Stimulated activated CD4-positive, alpha-beta T cell treated with anti-CD3 and anti-CD28 coated beads, Interleukin-4, amount 100 ng/mL, for 4 hours (primary cell): ENCODE measurements at places on chromosomes 11 and 22.

DNA sequence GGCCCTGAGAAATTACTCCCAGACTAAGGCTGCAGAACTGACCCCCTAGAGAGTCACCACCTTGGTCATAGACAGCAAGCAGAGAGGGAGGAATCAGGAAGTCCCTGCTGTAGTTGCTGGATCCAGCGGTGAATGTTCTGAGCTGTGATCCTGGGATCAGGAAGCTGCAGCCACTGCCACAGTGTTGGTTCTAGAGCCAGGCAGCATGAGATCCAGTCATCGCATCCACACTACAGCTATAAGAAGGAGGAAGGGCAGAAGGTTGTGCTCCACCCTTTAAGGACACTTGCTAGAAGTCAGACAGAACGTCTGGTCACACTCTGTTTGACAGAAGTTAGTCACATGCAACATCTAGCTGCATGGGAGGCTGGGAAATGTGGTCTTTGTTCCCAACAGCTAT, 104.7 kb upstream of the OR4B1 start:
- DNase-seq, result no peak

DNA sequence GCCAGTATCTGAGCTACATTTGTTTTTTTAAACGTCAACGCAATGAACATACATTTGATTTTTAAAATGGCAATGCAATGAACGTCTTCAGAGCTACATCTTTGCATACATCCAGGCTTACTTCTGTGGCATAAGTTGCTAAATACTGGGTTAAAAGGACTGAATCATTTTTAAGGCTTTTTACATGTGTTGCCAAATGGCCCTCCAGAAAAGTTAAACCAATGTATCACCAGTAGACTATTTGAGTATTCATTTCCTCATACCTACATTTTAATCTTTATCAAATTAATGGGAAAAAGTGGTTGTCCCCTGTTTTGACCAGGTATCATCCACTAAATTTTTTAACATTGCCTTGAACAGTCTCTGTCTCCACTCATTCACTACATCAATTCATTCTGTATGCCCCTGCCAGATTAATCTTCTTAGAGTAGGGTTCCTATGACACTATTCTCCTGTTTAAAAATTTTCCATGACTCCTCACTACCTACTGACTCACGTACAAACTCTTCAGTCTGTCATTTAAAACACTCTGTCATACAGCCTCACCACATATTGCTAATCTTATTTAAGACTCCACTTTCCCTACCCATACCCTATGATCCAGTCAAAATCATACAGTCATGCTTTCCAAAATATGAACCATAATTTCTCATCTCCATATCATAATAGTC, 12.4 kb upstream of the PRRG4 start:
- no peak for DNase-seq

- DNase-seq, result no peak
Observed at GRCh38 chr11:36540998-36541397, 26.8 kb upstream of the RAG1 start.

DNA sequence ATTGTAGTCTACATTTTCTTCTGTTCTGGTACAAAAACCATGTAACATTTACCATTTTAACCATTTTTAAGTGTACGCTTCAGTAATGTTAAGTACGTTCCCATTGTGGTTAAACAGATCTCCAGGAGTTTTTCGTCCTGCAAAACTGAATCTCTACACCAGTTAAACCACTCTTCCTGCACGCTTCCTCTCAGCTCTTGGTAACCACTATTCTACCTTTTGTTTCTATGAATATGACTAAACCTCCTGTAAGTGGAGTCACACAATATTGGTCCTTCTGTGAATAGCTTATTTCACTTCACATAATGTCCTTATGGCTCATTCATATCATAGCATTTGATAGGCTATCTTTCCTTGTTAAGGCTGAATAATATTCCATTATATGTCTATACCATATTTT, 7.1 kb upstream of the EXT2 start:
- DNase-seq, result no peak

DNA sequence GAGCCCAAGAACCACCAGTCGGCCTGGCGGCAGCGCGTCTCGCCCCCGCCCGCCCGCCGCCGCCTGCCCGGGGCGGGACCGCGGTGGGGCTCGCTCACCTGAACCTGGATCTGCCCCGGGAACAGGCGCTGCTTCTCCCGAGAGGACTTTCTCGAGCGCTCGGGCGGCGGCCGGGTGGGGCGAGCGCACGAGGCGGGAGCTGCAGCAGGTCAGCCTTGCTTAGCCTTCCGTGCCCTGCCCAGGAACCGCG, 133 bp downstream of the MYH9 start:
- DNase-seq, result no peak

GRCh38 chr11:41795004-41795403, 335.6 kb upstream of the LRRC4C start:
- DNase-seq, result no peak

DNA sequence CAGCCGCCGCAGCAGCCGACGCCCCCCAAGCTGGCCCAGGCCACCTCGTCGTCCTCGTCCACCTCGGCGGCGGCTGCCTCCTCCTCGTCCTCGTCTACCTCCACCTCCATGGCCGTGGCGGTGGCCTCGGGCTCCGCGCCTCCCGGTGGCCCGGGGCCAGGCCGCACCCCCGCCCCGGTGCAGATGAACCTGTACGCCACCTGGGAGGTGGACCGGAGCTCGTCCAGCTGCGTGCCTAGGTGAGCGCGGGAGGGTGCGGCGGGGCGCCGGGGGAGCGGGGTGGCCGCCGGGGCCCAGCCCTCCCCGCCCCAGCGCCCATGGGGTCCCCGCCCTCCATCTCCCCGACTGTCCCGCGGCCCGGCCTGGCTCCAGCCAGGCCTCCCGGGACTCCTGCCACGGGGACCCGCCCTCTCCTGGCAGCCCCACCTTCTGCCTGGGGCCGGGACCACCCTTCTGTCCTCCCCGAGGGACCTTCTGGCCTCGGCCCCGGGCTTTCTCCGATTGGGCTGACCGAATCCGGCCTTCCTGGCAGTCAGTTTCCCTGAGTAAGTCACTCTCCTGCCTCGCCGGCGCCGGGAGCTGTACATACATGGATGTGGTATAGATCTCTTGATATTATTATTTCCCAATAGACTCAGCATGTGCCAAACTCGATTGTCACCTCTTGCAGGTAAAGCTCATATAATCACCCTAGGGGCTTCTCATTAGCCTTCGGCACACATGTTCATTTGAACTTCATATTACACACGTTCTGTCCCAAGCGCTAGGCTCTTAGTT, 720 bp downstream of the PACS1 start:
- peak; percentile 9 for DNase-seq

DNA sequence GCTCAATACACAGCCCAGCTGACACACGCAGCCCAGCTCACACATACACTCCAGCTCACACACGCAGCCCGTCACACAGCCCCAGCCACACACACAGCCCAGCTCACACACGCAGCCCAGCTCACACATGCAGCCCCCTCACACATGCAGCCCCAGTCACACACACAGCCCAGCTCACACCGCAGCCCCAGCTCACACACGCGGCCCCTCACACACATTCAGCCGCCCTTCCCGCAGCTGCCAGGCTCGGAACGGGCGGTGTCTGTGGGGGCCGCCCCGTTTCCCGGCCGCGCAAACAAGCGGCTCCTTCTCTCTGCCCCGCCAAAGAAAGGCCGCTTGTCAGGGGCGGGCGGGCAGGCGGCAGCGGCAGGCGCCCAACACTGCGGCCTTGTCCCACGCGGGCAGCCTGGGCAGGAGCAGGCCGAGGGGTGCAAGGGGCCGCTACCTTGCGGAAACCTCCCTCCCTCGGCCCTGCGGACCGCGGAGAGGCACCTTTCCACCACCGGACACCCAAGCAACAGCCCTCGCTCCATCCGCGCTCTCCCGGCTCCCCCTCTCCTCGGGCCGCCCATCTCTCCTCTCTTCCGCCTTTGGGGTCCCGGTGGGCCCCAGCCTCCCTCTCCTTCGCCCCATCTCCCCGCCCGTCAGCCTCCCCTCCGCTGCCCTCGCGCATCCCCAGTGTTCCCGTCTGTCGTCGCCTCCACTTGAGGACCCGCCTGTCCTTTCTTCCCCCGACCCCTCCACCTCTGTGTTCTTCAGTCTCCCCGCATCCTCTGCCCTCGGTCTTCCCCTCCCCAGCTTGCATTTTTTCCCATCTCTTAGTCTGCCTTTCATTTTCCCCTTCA, 2.2 kb downstream of the PHLDB1 start:
- peak; percentile 38 for DNase-seq

GRCh38 chr22:49913026-49913425, 5.2 kb downstream of the ALG12 start:
- no peak for DNase-seq

GRCh38 chr11:2835296-2835695, 50.3 kb downstream of the CDKN1C start:
- no peak for DNase-seq

DNA sequence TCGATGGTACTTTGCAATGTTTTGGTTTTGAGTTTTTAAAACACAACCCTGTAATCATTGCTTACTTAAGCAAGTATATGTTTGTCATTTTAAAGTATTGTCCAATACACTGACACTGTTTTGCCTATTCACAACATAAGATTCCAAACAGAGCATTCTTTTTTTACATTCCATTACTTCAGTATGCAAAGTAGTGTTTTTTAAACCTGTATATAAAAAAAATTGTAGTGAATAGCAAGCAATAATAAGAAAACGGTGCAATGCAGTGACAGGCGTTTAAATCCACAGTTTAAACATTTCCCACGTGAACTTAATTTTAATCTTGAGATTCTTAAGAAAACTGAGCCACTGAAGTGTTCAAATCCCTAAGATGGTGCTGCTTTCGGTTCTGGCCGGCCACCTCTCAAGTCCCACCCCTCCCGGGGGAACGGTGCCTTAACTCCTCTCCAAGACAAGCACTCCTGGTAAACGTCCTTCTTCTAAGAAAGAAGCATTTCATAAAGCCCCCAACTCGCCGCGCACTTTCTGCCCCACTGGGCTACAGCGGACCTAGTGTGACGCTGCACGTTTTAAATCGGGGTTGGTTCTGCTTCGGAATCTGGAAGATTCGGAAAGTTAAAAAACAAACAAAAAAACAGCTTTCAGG, 2.9 kb downstream of the PGR start:
- DNase-seq, result no peak

DNA sequence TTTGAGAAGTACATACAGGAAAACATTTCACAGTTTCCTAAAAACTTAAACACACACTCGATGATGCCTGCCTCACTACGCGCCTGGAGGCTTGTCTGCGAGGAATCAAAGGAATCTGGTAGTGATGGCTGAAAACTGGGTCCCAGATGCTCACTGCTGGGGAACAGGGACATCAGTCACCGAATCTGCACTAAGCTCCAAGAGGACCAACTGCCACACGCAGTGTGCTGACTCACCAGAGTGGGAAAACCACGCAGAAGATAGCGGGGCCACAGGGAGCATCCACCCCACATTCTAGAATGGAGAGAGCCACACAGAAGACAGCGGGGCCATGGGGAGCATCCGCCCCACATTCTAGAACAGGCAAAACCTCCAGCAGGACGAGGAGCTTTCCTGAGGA, 24.3 kb upstream of the MOB2 start:
- no peak for DNase-seq
